Mucosa of gallbladder (tissue), 1 donor: ENCODE measurements at places on chromosomes 2 and 18.

- DNase-seq = no peak
Measured at GRCh38 chr2:142722569-142722968, 154.9 kb upstream of the KYNU start.

DNA sequence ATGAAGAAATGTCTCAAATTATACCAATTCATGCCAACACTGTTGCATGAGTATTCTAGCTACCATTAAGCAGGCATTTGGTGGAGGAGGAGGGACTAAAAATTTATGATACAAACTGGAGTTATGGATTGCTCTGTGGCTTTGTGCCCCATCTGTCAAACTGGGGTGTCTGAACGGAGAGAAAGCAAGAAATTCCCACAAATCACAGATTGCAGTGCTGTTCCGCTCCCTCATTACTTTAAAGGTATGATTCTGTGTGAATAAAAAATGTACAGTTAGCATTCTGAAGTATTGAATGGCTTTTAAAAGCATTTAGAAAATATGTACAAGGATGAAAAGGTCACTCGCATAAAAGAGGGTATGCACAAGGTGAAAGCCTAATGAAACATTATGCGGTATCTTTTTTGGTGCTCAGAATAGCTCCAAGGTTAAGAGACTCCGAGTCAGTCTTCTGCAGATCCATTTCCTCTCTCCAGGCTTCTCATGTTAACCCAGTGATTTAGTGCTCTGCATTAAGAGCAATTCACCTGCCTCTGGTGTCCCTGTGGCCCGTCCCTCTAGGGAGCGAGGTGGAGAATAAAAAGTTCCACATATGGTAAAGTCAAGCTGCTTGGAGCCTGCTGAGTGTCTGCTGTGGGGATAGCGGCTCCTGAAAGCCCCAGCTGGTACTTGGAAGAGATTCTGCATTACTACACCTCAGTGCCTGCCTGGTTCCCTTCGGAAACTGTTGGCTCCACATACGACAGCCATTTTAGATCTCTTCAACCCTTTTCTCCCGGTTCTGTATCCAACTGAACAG, 184.2 kb downstream of the ZNF521 start:
- DNase-seq = no peak

DNA sequence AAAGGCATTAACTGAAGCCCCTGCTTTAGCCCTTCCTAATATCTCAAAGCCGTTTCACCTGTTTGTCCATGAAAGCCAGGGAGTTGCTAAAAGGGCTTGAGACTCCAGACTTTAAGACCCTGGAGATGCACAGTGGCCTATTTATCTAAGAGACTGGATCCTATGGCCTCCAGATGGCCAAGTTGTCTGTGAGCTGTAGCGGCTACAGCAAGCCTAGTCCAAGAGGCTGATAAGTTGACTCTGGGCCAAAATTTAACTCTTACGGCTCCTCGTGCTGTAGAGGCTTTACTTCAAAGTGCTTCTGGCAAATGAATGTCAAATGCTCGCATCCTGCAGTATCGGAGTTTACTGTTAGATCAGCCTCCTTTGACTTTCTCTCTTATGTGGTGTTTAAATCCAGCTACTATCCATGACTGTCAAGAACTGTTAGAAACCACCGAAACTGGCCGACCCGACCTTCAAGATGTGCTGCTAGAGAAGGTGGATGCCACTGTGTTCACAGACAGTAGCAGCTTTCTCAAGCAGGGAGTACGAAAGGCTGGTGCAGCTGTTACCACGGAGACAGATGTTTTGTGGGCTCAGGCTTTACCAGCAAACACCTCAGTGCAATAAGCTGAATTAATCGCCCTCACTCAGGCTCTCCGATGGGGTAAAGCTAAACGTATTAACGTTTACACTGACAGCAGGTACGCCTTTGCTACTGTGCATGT, 336.7 kb upstream of the CNTNAP5 start:
- DNase-seq = no peak

- DNase-seq = no peak
Measured at GRCh38 chr2:125543968-125544514, 1111.9 kb upstream of the GYPC start.

- no peak for DNase-seq
Measured at GRCh38 chr2:17336458-17336857, 181.8 kb downstream of the RAD51AP2 start.

DNA sequence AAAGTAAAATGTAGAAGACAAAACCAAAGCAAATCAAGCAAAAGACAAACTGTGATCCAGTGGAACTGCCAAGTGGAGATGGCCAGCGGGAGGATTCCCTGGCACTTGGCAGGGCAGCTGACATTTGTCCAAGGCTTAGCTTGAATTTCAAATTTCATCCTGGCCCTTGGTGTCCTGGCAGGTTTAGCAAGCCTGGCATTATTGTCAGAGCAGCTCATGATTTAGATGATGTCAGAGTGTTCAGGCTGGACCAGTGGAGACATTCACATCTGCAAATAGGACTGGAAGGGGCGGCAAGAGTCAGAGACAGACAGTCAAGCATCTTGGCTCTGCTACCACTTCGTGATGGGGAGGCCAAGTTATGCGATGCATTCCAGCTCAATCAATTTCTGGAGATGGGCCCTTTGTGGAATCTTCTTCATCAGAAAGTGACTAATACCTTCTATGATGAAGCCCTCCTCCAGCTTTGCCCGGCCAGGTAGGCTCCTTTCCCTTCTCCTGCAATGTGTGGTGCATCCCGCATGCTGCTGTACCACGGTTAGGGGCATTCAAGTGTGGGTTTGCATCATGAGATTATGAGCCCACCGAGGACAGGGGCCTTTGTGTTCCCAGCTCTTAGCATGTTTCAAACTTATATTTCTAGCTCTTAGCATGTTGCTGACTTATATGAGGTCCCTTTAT, 199.7 kb downstream of the ANKRD30B start:
- DNase-seq = no peak

DNA sequence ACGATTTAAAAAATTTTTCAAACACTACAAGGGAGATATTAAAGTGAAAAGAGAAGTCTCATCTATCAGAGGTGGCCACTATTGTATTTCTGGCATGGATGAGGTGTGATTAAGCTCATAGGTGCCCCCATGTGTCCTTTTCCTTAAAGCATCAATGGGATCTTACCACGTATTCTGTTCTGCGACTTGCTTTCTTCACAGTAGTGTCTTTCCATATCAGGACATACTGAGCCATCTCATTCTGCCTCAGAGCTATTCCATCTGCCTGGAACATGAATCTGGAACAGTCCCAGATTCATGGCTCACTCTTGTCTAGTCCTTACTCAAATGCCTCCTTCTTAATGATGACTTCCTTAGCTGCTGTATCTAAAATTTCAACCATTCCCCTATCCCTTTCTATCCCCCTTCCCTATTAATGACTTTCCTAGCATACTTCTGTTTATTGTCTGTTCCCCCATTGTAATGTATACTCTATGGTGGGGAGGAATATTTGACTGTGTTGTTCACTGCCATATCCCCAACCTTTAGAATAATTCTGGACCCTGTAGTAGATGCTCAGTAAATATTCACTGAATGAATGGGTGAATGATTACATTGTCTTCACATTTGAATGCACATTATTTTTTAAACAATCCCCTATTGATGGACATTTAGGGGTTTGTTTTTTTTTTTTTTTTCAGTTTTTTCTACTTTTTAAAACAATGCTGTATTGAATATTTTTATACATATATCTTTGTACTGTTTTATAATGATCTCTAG, 11.1 kb downstream of the STAMBP start:
- no peak for DNase-seq

GRCh38 chr18:78818961-78819360, 160.7 kb upstream of the SALL3 start:
- no peak for DNase-seq

GRCh38 chr2:10046931-10047330, 3.6 kb downstream of the KLF11 start:
- DNase-seq = no peak

GRCh38 chr18:55838841-55839240, 250.8 kb upstream of the TCF4 start:
- DNase-seq = no peak

- no peak for DNase-seq
Measured at GRCh38 chr18:11944786-11945185, 36.5 kb upstream of the IMPA2 start.

DNA sequence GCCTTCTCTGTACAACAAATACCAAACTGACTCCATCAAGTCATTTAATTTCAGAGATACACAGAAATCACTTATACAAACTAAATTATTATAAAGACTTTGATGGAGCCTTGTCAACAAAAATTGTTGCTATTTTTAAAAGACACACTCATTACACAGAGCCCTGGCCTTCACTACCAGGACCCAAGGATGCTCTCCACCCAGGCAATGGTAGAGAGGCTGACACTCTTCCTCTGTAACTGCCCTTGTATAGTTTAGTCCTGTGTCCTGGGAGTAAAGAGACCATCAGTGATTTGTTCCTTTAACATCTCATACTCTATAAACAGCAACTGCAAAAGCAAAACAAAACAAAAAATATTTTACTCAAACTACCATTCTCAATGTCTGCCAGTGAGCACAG, 173.5 kb downstream of the TCF4 start:
- DNase-seq = no peak
